ENCODE measurements at places on chromosomes 13 and 19.

- DNase-seq = no peak
These were observed 36.8 kb upstream of the ATP11A start for GRCh38 chr13:112653071-112653470.

DNA sequence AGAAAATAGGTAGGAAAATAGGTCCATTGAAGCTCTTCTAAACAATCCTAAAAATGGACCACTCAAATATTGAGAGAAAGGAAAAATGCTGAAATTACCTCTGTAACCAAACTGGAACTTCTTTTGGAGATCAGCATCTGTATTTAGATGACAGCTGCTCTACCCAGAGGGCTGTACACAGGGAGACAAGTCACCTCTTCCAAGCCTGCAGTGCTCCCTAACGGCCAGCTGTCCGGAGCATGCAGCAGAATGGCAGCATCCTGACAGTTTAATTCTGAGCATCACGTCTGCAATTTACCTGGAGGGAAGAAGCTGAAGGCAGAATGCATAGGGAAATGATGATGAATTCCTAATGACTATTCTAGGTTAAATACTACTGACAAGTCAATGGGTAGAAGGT lies 62.8 kb upstream of the DIAPH3 start:
- DNase-seq = no peak

DNA sequence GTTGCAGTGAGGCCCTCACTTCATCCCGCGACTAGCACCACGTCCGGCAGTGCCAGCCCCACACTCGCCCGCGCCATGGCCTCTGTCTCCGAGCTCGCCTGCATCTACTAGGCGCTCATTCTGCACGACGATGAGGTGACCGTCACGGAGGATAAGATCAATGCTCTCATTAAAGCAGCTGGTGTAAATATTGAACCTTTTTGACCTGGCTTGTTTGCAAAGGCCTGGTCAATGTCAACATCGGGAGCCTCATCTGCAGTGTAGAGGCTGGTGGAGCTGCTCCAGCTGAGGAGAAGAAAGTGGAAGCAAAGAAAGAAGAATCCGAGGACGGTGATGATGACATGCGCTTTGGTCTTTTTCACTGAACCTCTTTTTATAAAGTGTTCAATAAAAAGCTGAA lies 48.6 kb downstream of the NLRP12 start:
- no peak for DNase-seq

DNA sequence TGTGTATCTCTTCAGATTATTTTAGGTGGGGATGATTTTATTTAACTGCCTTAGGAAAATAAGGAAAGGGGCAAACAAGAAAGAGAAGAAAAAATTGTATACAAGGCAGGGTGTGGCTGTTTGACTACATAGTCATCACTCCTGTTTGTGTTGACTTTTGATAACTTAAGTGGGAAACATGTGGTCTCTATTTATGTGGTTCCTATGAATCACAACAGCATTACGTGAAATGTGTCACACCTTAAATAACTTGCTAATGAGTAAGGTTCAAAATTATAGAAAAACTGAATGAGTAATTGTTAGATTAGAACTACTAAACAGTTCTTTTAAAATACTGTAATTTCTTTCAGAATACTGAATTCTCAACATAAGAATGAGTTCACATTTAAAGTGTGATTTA lies 69.3 kb downstream of the LMO7 start:
- no peak for DNase-seq

DNA sequence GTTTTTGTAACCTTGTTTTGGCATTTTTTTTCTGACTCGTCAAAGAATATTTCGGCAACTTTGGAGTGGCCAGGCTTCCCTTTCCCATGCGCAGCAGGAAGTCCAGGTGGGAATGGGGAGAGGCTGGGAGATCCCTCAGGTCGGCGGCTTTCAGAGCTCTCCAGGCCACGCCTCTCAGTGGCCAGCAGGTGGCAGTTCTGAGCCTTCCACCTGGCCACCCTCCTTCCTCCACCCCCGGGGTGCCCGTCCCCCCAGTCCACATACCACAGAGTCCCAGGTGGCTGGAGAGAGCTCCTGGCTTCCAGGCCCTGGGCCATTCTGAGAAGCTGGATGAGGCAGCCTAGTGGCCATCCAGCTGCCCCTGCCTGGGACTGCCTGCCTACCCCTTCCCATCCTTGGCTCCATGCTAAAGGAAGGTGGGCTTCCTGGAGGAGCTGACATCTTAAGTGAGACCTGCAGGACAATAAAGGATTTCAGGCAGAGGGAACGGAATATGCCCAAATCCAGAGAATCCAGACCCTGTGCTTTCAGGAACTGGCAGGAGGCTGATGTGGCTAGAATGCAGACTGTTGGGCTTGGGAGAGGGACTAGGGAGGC lies 46.3 kb downstream of the CCNE1 start:
- DNase-seq = no peak

DNA sequence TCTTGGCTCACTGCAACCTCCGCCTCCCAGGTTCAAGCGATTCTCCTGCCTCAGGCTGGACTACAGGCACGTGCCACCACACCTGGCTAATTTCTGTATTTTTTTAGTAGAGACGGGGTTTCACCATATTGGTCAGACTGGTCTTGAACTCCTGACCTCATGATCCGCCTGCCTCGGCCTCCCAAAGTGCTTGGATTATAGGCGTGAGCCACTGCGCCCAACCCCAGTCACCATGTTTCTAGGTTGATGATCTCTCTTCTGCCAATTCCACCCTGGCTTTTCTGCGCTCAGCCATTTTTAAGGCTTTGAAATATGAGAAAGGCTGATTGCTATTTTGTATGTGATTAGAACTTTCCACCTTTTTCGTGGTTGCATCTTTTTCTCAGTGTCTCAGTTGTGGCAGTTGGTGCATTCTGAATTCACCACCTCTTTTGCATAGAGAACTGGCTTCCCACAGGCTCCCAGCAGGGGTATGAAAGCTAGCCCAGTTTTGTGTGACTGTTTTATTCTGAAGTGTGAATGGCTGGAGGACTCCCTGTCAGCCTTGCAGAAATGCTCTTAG lies 15.5 kb downstream of the CEACAM1 start:
- no peak for DNase-seq

GRCh38 chr19:11673608-11674041 lies 65.1 kb downstream of the ZNF823 start:
- no peak for DNase-seq

GRCh38 chr13:101520672-101521071 lies 68.2 kb downstream of the ITGBL1 start:
- DNase-seq = no peak

- DNase-seq = no peak
These were observed 36.0 kb upstream of the PABPC3 start for GRCh38 chr13:25059958-25060357.

DNA sequence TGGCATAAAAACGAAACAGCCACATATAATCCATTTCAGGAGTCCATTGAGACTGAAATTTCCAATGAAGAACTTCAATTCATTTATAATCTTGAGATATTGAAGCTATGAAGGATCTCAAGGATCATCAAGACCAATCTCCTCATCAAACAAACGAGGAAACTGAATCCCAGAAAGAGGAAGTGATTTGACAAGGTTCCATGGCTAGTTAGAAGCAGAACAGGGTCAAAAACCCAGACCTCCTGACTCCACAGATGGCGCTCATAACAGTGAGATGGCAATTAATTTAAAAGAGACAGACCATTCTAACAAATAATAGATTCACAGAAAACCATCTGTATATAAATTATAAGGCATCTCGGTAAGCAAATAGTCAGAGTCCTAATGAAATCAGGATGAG lies 229.7 kb downstream of the KCTD12 start:
- no peak for DNase-seq

GRCh38 chr19:48344892-48345291 lies 18.8 kb downstream of the TMEM143 start:
- no peak for DNase-seq

GRCh38 chr19:18995804-18996241 lies 37.5 kb downstream of the SUGP2 start:
- DNase-seq = no peak

- no peak for DNase-seq
These were observed 364.5 kb downstream of the GPC5 start for GRCh38 chr13:91762957-91763356.

DNA sequence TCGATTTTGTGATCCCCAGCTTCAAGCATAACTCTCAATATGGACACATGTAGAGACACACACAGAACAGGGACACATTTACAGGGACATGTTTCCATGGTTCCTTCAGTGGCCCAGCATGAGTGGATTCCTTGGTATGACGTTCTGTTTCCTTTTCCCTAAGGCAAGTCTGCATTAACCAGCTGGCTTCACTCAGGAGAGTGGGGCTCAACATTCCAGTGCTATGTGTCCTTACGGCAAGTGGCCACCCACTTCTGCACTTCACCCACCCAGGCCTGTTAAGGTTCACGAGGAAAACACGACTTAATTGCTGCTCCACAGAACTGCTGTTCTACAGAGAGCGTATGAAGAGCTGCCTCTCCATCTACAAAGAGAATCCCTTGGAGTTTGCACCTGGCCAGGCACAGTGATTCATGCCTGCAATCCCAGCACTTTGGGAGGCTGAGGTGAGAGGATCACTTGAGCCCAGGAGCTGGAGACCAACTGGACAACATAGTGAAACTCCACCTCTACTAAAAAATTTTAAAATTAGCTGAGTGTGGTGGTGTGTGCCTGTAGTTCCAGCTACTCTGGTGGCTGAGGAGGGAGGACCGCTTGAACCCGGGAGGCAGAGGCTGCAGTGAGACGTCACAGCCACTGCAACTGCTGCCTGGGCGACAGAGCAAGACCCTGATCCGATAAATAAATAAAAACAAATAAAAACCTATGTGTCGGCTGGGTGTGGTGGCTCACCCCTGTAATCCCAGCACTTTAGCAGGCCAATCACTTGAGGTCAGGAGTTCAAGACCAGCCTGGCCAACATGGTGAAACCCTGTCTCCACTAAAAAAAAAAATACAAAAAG lies 32.5 kb downstream of the BRD4 start:
- no peak for DNase-seq
